ENCODE measurements at places on chromosomes 11 and 22.

GRCh38 chr11:61121192-61121831 is 19.0 kb downstream of the CD5 start:
- no peak for DNase-seq

DNA sequence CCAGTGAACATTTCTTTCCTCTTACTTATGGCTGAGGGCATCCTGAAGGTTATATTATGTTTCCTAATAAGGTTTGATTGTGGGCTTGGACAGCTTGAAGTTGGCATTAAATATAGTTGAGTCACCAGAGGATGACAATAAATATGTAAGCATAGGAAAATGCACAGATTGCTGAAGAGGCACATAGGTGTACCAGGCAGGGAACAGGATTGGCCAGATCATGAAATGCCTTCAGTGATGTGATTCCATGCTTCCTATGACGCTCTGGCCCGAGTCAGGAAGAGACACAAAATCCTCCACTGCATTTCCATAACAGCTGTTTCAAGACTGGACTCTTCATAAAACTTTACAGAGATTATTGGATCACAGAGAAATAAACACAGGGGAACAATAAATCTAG is 41.4 kb upstream of the SYN3 start:
- DNase-seq = no peak

- no peak for DNase-seq
Observed at GRCh38 chr11:120013325-120014250, 124.3 kb downstream of the TRIM29 start.

- no peak for DNase-seq
Observed at GRCh38 chr22:35409783-35410662, 10.1 kb downstream of the MCM5 start.

- no peak for DNase-seq
Observed at GRCh38 chr11:83159902-83160865, 3.3 kb downstream of the PCF11 start.

GRCh38 chr22:46373921-46374662 is 38.6 kb downstream of the TRMU start:
- DNase-seq = no peak

GRCh38 chr11:30758946-30759504 is 172.9 kb upstream of the MPPED2 start:
- no peak for DNase-seq

DNA sequence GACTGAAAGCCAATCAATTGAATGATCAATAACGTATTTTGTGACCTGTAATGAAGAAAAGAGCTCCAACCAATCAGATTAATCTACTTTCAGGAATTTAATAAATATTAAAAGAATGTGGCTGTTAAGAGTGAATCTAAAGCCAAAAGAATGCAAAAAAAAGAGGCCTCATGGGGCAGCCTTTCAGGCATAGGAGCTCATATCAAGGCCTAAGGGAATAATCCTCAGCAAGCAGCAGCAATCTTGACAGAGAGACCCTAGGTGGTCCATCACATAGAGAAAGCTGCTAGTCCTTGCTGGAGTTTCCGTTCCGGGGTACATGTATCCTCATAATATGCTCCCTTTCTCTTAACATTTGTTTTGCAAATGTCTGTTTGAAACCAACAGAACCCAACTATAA is 313.1 kb upstream of the PITPNB start:
- no peak for DNase-seq

GRCh38 chr11:130213979-130214281 is 54.3 kb downstream of the ST14 start:
- DNase-seq = no peak

GRCh38 chr11:92251980-92252379 is 27.4 kb downstream of the FAT3 start:
- no peak for DNase-seq

- DNase-seq = no peak
Observed at GRCh38 chr11:128733440-128734102, 39.7 kb downstream of the FLI1 start.

GRCh38 chr11:34267417-34267816 is 90.4 kb downstream of the ABTB2 start:
- no peak for DNase-seq

GRCh38 chr22:32341122-32341740 is 16.4 kb upstream of the RFPL3 start:
- DNase-seq = no peak

DNA sequence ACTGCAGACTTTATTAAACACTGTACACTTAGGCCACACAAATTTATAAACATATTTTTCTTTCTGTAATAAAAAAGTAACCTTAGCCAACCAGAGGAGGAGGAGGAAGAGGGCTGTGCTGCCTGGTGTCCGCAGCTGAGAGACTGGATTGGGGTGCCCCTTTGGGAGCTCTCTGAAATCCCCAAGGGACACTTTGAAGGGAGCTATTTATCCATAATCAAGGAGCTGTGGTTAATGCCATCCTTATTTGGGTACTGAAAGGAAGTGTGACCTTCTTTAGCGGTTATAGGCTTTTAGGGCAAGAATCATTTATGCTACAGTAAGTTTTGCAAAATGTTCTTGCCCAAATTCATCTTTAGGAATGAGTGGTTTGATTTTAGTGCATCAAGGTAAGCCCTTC is 125.8 kb downstream of the RASSF10 start:
- DNase-seq = no peak

- no peak for DNase-seq
Observed at GRCh38 chr11:121889931-121890330, 226.1 kb downstream of the BLID start.

- DNase-seq = no peak
Observed at GRCh38 chr11:9626496-9627394, 37.1 kb upstream of the SWAP70 start.

- no peak for DNase-seq
Observed at GRCh38 chr11:6111673-6112072, 4.2 kb downstream of the OR56B4 start.

- DNase-seq = no peak
Observed at GRCh38 chr11:134691985-134692384, 279.9 kb upstream of the B3GAT1 start.

GRCh38 chr22:46657996-46658947 is 38.1 kb downstream of the GRAMD4 start:
- DNase-seq = no peak

All from AG09309 (cell line).